SW480 (cell line): ENCODE measurements at places on chromosomes 16 and 17.

DNA sequence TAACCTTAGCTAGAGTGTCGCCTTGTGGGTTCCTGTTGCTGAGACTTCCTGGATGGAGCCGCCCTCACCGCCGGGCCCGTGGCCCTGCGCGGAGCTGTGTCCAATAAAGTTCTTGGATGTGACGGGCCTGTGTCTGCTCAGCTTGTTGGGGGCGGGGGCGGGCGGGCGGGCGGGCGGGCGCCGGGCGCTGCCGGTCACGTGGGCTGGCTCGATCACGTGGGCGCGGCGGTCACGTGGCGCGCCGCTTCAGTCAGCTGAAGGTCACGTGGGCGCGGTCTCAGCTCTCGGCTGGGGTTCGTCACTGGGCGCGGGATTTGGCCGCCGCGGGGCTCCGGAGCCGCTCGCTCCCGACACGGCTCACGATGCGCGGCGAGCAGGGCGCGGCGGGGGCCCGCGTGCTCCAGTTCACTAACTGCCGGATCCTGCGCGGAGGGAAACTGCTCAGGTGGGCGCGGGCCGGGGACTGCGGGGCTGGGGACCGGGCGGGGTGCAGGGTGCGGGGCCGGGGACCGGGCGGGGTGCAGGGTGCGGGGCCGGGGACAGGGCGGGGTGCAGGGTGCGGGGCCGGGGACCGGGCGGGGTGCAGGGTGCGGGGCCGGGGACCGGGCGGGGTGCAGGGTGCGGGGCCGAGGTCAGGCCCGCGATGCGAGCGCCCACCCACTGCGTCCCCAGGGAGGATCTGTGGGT is at the start of gene AMDHD2:
Gene AMDHD2 (plus strand): TSS at position 275 of the 687 bp plus-strand sequence. CDS start 88 bp downstream, at position 363.
- peak; percentile 81 for DNase-seq

DNA sequence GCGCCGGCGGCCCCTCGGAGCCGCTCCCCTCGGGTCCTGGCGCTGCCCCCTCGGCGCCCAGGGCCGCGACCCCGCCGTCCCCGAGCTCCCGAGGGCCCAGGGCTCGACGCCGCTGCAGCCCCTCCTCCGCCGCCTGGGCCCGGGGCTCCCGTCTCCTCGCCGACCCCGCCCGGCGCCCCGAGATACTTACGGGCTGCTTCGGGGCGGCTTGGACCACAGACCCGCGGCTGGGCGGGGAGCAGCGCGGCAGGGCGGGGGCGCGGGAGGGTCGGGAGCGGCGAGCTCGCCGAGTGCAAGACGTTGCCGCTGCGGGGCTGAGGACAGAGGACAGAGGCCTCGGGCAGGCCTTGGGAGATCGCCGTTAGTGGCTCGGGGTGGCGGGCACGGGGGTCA is 290 bp downstream of the TOB1 start:
- DNase-seq, result no peak

- DNase-seq, result peak; percentile 78
Observed at GRCh38 chr16:86554917-86555703, at the start of gene MTHFSD. Gene MTHFSD, minus strand, starts transcription at chr16:86555235. Its CDS starts 51 bp downstream, at chr16:86555184.

DNA sequence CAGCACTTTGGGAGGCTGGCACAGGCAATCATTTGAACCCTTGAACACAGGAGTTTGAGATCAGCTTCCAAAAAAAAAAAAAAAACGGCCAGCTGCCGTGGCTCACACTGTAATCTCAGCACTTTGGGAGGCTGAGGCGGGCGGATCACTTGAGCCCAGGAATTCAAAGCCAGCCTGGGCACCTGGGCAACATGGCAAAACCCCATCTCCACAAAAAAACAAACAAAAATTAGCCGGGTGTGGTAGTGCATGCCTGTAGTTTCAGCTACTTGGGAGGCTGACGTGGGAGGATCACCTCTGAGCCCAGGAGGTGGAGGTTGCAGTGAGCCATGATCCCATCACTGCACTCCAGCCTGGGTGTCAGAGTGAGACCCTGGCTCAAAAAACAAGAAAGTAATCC is 39.0 kb downstream of the GRB2 start:
- DNase-seq, result no peak

GRCh38 chr17:75864448-75864871 is 9.3 kb upstream of the WBP2 start:
- peak; percentile 52 for DNase-seq

DNA sequence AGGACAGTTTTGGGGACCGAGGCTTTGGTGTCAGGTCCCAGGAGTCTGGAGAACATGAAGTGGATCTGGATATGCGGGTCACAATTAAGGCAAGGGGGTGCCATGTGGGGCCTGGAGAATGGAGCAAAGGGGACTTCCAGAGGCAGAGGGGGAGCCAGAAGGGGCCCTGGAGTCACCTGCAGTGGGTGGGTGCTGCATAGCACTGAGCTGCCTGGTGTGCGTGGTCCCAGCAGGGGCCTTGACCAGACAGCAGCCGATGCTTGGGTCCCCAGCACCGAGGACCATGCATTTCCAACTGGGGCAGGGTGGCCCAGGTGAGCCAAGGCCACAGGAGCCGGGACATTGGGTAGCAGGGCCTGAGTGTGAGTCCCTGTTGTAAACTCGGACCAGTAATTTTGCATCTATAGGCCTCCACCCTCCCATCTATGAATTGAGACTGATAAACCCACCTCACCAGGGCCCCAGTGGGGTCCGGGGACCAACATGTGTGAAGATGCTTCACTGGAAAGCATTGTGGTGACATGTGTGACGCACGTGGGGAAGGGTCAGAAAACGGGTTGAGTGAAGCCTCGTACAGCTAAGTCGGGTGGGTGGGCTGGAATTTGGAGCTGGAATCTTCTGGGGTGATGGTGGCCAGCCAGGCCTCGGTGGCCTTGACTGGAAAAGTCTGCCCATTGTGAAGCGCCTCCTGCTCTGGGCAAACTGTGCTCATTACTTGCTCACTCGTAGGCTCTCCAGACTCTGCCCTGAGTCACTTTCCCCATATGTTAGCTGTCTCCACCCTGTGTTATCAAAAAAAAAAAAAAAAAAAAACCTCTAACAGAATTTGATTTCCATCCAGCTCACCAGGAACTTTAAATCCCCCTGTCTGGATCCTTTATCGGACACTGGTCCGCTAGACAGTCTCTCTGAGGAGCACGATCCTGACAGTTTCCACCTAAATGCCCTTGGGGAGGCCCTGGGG is 90.5 kb upstream of the ZNF469 start:
- no peak for DNase-seq

GRCh38 chr16:57534881-57535658 is 1.3 kb downstream of the CCDC102A start:
- no peak for DNase-seq

- DNase-seq, result peak; percentile 65
Observed at GRCh38 chr16:49921791-49922456, 66.0 kb upstream of the ZNF423 start.

GRCh38 chr16:2857451-2858244 is at the start of gene PRSS22:
Gene PRSS22, minus strand, starts transcription at chr16:2858170. Its CDS starts 66 bp downstream, at chr16:2858104.
- DNase-seq, result peak; percentile 38

DNA sequence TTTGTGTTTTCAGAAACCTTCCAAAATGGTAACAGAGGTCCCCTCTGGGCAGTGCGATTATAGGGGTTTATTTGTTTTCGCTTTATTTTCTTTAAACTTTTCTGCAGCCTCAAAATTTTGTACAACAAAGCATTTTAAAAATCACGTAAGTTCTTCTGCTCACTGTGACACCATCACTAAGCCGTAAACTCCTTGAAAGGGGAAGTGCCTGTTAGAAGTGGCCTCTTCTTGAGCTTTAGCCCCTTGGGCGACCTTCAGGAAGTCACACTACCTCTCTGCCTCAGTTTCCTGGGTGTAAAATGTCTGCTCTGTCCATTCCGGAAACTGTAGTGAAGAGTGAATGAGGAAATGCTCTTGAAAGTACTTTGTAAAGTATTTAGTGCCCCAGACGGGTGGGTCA is 26.6 kb downstream of the ARHGAP27 start:
- no peak for DNase-seq

- no peak for DNase-seq
Observed at GRCh38 chr16:85716680-85717038, 27.9 kb upstream of the GINS2 start.

DNA sequence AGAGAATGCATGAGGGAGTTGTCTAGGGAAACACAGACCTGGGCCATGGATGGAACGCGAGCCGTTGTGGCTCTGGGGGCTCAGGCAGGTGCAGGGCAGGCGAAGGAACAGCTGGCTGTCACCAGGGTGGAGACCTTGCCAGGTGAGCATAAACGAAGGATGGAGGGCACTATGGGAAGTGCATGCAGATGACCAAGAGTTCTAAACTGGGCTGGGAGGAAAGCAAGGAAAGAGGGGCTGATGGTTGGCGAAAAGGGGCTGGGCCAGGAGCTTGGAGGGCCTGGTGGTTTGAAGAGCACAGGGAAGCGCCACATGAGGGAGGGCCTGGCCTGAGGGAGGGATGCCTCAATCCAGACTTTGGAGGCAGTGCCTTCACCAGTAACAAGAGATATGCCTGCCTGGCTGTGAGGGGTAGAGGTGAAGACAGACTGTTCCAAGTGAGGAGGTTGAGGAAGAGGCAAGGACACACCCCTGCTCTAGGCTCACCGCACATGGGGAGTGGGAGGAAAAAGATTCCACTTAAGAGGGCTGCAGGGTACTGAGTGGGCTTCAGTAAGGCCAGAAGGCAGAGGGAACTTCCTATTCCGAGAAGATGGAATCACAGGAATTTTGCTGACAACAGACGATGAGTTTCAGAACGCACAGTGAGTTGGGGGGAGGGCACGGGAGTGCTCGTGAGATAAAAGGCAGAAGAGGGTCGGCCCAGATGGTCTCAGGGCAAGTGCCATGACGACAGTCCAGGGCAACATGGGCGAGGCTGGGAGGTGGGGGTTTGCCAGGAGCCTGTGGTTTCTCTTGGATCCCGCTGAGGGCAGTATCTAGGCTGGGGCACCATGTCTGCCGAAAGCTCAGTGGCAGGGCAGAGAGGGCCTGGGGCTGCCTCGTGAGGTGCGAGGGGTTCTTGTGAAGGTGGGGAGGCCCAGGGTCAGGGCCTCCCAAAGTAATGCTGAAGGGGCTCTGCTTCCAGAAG is 20.6 kb downstream of the B9D1 start:
- DNase-seq, result no peak

- no peak for DNase-seq
Observed at GRCh38 chr17:32355649-32356377, 5.9 kb downstream of the ZNF207 start.

DNA sequence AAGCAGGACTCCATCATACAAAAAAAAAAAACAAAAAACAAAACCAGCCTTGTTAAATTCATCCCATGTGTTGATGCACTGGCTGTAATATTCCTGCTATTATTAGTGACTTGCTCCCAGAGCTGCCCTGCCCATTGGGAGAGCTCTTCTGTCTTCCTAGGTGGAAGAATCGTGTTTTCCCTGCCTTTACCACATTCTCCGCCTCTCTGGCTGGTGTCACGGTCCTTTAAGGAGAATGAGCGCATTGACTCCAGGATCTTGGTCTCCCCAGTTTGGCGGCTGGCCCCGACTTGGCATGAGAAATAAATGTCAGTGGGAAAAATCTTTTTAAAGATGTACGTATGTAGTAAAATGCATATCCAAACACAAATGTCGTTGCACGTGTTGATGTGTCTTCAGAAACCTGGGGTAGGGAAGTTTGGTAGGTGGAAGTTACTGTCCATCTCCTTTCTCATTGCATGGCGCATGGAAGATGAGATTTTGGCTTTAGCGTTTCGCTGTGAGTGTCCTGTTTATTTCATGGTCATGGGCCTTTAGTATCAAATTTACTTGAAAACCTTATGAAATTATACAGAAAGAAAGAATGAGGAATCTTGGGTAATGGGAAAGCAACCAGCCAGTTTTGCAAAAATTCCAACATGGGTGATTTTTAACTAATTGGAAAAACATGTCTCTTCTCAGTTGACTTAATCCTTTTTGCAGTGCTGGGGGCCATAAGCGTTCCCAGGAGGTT is 15.5 kb downstream of the RMI2 start:
- DNase-seq, result no peak

DNA sequence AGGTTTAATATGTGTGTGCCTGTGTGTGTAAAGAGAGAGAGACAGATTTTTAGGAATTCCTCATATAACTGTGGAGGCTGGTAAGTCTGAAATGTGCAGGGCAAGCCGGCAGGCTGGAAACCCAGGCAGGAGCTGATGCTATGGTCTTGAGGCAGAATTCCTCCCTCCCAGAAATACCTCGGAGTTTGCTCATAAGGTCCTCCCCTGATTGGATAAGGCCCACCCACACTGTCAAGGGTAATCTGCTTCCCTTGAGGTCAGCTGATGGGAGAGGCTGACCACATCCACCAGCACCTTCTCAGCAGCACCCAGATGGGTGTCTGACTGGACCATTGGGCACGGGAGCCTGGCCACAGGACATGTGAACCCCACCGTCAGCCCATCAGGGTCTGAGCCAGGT is 42.4 kb downstream of the C16orf95 start:
- no peak for DNase-seq

DNA sequence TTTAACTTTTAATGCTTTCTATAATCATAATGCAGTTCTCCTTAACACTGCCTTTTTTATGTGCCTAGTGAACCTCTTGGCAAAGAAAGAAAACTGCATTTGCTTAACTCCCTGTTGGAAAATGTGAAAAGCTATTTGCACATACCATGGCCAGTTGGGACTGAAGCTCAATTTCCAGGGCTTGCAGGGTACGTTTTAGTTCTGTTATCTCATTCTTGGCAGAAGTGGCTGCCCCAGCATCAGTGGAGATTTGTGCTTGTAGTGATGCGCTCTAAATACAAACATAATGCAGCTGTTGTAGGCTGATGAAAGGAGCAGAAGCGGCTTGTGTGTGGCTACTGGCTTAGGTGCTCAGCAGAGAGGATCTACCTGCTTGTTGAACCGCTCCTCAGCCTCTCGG is 3.7 kb downstream of the KRT24 start:
- no peak for DNase-seq

DNA sequence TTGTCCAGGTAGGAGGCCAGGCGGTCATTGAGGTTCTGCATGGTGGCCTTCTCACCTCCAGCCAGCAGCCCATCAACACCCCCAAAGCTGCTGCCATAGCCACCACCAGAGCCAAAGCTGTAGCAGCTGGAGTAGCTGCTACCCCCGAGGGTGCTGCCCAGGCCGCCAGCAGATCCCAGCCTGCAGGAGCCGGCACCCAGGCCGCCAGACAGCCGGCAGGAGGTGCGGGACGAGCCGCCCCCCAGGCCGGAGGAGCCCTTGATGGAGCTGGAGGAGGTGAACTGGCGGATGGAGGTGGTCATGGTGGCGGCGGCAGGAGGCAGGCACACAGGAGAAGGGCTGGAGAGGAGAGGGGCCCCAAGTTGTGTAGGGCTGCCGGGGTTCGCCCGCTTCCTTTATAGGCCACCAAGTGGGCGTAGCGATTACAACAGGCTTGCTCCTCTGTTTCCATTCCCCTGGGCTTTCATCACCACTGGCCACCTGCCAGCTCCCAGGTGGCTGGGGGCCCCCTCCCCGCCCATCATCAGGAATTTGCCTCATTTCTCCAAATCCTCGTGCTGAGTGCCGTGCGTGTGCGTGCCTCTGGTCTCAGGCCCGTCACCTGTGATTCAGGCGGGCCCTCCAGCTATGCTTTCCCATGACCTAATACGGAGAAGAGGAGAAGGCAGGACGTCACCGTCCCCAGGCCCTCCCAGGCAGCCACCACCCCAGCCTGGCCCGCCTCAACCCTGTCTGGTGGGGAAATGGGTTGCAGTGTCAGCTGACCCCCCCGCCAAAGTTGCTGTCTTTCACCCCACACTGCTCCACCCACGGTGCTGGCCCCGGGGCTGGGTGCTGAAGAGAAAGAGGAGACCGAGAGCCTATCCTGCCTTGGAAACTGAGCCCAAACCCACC is at the start of gene KRT17:
Gene KRT17 (minus strand): TSS at position 368 of the 894 bp plus-strand sequence. CDS start 66 bp downstream, at position 302.
- peak; percentile 53 for DNase-seq

GRCh38 chr16:68617734-68618133 is 27.4 kb upstream of the CDH3 start:
- DNase-seq, result no peak
